Left colon (tissue), 2 donors: ENCODE measurements at places on chromosomes 6 and 20.

DNA sequence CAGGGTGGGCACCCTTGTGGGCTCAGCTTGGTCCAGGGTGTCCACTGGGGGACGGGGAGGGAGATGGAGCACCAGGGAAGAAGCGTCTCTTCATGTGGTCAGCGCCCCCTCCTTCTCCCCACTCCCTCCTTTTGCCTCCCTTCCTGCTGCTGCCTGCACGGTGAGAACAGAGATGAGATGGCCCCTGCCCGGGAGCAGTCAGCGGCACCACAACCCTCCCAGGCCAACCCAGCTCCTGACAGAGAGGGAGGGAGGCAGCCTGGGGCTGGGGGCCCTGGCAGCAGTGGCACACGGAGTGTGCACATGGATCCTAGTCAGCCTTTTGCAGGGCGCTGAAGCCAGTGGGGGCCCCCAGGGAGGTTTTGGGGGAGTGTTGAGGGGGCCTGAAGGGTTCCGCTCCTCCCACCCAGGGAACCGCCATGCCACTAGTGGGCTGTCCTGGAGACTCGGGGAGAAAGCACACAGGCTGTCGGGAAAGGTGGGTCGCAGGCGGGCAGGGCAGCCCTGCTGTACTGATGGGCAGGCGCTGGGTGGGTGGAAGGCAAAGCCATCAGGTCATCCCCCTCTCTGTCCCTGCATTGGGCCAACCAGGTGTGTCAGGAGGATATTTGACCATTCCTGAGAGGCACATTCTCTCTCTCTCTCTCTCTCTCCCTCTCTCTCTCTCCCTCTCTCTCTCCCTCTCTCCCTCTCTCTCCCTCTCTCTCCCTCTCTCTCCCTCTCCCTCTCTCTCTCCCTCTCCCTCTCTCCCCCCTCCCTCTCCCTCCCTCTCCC is 94.3 kb upstream of the BHLHE23 start:
- DNase-seq = no peak

DNA sequence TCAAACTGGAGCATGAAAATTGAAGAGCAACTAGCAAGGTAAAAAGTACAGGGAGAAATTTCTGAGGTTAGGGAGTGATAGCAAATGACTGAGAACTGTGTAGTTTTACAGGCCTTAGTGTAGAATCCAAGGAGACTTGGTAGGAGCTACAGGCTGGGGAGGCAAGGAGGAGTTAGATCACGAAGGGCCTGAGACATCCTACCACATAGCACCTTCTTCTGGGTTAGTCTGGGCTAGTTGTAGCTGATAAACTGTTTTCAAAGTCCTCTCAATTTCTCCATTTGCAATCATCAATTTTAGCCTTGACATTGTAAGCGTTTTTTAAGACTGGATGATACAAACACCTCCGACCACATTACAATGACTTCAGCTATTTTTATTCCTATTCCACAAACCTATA is 209.7 kb downstream of the TMEM200A start:
- DNase-seq = no peak

DNA sequence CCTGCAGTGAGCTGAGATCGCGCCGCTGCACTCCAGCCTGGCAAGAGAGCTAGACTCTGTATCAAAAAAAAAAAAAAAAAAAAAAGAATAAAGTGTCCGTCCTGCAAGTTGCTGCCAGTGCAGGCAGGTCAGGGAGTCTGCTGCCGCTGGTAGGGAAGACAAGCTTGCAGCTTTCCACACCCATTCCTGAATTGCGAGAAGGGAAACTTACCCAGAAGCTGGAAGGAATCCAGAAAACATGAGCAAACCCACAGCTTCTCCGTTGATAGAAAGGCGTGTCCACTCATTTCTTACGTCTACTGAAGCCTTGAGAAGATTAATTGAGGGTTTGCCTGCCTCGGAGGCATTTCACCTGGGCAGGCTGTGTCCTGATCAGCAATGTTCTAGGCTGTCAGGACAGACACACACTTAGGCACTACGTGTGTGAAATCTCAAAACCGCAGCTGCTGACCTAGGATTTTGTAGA is 61.6 kb upstream of the DSP start:
- DNase-seq = peak; percentile 49

DNA sequence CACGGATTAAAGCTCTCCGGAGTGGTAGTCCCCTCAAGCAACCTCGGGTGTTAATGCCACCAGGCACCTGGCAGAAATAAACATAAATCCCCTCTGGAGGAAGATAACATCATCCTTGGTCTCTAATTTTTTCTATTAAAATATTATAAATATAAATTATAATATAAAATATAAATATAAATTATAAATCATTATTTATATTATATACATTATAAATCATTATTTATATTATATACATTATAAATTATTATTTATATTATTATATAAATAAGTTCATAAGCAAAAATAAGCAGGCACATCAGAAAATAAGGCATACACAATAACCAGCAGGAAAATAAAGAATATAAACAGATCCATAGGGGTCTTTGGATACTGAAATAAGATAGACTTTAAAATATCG is 39.2 kb downstream of the GABRR2 start:
- DNase-seq = no peak

GRCh38 chr6:113050979-113051378 is 703.8 kb downstream of the RFPL4B start:
- DNase-seq = no peak

DNA sequence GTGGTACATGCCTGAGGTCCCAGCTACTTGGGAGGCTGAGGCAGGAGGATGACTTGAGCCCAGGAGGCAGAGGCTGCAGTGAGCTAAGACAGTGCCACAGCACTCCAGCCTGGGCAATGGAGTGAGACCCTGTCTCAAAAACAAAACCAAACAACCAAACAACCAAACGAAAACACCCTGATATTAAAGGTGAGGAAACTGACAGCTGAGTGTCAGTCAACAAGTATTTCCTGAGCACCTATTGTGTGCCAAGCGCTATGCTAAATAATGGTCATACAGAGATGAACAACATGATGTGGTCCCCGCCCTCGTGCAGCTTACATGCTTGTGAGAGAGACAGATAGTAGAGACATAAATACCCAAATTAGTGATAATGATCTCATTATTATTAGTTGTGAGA is 1.9 kb upstream of the TULP1 start:
- no peak for DNase-seq

DNA sequence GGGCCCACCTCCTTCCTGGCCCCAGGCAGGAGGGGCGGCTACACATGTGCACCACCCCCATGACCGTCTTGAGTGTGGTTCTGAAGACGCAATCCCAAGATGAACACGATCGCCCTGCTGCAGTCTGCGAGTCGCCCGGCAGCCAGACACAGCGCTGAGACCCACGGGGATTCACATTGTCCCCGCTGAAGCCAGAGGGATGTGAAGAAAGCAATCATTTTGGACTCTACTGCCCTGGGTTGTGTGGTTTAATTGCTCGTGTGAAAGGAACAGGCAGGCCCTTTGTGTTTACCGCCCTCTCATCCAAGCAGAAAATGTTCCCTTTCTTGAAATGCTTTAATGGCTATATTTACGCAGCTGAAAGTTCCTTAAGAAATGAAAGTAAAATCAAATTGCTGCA is 279.5 kb downstream of the TAF4 start:
- no peak for DNase-seq

DNA sequence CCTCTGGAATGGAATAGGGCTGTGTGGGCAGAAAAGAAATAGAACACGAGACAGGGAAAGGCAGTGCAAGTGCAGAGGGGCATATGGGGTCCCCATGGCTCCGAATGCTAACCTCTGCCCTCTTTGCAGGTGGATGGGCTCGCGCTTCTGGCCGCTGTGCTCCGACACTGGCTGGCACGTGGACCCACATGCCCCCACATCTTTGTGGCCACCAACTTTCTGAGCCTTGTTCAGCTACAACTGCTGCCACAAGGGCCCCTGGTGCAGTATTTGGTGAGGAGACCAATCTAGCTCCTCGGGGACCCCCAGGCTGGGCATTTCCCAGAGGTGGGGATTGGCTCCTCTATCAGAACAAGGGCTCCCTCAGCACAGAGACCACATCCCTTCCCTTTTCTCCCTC is 1.1 kb upstream of the SAPCD1 start:
- DNase-seq = no peak

GRCh38 chr6:150936021-150936555 is 70.6 kb downstream of the MTHFD1L start:
- no peak for DNase-seq

- DNase-seq = peak; percentile 76
Measured at GRCh38 chr6:111691345-111692225, 85.9 kb upstream of the TRAF3IP2 start.

GRCh38 chr6:143160439-143161220 is 99.9 kb downstream of the AIG1 start:
- DNase-seq = no peak
